ENCODE measurements at places on chromosomes 16 and 17. TPM values are rescaled to one million over a fixed set of nuclear protein-coding genes. Genes with fewer than 3 reads are reported as not detected.

GRCh38 chr17:31609996-31610910, 218.8 kb downstream of the RAB11FIP4 start:
- DNase-seq = no peak

DNA sequence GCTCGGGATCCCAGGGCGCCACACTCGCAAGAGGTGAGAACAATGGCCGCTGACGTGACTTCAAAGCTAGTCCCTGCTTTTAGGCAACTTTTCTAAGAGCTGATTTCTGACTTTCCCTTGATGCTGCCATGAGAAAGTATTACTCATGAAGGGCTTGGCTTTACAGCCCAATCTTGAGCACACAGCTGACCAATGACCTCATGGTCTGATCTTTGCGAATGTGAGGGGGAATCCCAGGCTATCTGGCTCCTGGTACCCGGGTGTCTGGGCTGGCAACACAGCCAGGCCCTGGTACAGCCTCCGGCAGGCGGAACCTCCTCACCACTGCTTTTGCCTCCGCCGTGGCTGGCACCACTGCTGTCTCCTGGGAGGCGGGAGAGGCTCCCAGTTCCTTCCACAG, 17.5 kb downstream of the NDUFAF8 start:
- no peak for DNase-seq

- no peak for DNase-seq
These were observed 684 bp upstream of the RSAD1 start for GRCh38 chr17:50477976-50478375.

DNA sequence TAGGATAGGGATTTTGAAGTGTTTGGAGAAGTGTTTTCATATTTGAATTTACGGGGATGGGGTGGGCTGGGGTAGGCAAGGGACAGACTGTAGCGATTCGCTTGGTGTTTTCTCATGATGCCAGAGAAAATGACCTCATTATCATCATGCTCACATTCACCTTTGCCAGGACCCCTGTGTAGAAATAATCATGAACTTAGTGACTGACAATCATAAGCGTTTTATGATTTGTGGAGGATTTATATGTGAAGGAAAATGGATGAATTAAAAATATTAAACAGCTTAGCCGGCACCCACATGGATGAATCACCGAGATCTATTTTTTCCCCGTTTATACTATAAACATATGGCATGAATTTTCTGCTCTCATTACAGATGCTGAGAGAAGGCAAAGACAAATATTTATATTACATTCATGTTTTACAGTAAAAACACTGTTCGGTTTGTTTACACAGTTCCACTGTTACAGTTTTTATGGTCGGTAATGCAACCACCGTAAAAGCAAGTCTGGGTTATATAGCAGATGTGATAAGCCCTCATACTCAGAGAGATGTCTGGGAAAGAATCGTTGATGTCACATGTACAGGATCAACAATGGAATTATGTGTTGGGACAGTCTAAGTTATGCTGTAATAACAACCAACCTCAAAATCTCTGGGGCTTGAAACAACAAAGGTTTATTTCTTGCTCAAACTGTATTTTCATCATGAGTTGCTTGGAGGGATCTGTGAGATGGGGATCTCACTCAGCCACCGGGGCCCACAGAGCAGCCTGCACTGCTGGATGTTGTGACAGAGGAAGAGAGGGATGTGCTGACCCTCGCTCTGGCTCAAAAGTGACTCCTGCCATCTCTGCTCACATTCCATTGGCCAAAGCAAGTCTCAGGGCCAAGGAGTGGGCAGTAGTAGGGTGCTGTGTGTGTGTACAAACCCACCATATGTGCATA, 85.1 kb downstream of the WWOX start:
- no peak for DNase-seq

DNA sequence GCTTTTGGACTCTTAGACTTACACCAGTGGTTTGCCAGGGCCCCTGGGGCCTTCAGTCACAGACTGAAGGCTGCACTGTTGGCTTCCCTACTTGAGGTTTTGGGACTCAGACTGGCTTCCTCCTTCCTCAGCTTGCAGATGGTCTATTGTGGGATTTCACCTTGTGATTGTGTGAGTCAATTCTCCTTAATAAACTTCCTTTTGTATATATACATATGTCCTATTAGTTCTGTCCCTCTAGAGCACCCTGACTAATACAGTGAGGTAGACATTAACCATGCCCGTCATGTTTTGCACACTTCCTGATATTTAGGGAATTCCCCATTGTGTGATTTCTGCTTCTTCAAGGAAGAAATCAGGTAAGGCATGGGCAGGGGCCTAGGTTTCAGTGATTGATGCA, 147.8 kb upstream of the CA10 start:
- DNase-seq = no peak

GRCh38 chr17:9427465-9428315, 147.9 kb downstream of the STX8 start:
- DNase-seq = peak; percentile 29

GRCh38 chr17:80992948-80993624, 1.4 kb downstream of the CHMP6 start:
- DNase-seq = no peak

DNA sequence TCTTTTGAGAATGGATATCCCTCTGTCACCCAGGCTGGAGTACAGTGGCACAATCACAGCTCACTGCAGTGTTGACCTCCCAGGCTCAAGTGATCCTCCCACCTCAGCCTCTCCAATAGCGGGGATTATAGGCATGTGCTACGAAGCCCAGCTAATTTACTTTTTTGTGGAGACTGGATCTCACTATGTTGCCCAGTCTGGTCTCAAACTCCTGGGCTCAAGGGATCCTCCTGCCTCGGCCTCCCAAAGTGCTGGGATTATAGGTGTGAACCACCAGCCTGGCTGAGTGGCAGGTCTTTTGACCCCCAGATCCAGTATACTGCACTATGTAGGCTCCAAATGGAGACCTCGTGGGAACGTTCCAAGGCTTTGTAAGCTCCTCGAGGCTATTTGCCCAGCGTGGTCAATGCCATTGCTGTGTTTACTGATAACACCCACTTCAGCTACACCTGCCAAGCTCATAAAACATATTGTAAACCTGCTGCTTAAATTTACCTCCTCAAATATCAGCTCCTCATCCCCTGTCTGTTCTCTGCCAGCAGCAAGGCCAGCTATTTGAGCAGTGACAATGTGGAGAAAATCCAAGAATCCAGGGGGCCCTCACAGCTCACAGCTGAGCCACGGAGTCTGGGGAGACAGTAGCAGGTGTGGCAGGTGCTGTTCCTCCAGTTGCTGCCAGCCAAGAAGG, 16.2 kb upstream of the KIFC3 start:
- no peak for DNase-seq

- DNase-seq = no peak
These were observed 385.5 kb downstream of the TMEM114 start for GRCh38 chr16:8204769-8205168.

DNA sequence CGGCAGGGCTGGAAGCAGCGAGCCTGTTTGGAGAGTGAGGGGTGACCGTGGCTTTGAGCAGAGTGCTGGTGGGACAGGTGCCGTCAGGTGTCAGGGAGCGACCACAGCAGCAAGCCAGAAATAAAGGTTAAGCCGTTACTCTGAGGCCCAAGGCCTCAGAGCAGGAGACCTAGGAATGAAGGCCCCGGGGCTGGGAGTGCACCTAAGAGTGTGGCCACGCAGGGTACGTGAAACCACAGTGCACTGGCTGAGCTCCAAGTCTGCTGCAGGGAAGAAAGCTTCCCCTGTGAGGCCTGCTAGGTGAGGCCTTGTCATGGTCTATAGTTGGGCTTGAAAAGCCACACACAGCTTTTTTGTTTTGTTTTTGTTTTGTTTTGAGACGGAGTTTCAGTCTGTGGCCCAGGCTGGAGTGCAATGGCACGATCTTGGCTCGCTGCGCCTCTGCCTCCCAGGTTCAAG, 8.7 kb downstream of the CLUAP1 start:
- no peak for DNase-seq

DNA sequence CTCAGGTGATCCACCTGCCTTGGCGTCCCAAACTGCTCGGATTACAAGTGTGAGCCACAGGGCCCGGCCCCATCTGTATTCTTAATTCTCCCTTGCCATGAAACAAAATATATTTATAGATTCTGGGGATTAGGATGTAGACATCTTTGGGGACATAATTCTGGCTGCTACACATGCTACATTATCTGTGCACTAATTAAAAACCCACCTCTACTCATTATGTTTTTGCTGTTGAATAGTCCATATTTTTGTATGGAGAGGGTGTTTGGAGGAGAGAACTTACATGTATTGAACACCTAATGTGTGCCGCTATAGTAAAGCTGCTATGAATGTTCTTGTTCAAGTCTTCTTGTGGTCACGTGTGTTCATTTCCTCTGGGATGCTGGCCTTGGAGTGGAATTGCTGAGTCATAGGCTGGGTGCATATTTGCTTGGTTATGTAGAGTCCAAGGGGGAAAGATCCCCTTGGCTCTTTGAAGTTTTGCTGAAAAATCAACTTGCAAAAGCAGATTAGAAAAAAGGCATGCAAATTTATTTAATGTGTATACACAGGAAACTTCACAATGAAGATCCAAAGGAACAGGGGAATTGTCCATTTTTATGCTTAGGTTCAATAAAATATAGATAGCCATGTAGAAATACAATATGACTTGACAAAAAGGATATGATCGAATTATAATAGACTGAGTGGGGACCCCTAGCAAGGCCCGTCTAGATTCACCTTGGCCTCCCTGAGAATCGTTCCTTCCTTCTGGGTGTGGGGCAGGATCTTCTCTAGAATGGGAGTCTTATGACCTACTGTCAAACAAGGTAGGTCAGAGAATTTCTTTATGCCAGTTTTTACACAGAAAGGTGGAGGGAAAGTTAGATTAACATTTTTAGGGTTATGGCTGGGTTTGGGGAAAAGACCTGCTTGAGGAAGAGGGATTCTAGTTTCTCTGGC, 42.1 kb upstream of the GPRC5B start:
- no peak for DNase-seq

DNA sequence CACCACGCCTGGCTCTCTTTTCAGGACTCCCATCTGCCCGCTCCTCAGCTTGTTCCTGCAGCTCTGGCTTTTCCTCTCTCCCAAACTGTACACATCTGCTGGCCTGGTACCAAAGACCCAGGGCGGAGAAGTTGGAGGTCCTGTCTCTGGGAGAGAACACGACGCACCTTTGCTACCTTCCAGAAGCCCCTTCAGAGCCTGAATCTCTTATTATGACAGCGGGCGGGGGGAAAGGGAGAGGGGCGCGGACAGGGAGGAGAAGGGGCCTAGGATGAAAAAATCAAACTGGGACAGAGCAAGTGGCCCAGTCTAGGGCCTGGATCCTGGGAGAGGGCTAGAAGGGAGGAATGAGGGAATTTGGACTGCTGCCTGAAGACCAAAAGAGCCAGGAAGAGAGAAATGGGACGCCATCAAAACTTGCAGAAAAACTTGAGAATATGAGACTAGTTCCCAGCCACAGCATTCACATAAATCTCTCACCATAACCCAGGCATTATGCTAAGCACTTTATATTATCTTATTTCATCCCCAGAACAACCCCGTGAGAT, 2.5 kb upstream of the PER1 start:
- no peak for DNase-seq

- peak; percentile 76 for DNase-seq
These were observed 121.3 kb upstream of the GSE1 start for GRCh38 chr16:85491798-85492294.

GRCh38 chr17:56694825-56695224, 101.3 kb downstream of the NOG start:
- no peak for DNase-seq

- DNase-seq = no peak
These were observed 1.6 kb downstream of the PECAM1 start for GRCh38 chr17:64388961-64389565.

- no peak for DNase-seq
These were observed 149.3 kb downstream of the MSI2 start for GRCh38 chr17:57405491-57406072.

DNA sequence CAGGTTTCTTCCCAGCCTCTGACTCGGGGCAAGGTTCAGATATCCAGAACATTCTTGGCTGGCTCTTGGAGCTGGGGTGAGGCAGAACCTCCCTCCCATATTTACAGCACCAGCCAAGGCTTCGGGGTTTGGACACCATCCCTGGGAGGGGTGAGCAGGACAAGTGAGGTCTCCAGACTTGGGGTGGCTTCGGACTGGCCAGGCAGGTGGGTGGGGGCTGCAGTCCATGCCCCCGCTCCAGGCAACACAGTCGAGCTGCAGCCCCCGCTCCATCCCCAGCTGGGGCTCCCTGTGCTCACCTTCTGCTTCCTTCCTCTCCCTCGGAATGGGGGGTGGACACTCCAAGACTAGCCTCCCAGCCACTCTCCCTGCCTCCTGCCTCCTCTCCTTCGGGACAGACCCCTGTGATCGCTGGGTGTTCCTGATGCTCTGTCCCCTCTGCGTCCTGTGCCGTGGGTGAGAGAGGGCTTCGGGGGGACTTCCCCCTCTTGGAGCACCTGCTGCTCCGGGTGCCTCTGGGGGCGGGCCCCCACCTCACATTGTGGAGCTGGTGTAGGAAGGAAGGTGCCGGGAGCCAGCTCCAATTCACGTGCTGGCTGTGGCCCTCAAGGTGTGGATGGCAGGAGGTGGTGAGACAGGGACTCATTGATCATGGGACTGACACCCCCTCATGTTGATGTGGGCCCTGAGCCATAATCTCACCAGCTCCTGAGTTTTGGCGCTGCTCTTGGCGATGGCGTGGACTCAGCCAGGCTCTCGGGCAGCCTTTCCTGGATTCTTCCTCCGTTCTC, 189.2 kb downstream of the SEC14L1 start:
- DNase-seq = no peak

DNA sequence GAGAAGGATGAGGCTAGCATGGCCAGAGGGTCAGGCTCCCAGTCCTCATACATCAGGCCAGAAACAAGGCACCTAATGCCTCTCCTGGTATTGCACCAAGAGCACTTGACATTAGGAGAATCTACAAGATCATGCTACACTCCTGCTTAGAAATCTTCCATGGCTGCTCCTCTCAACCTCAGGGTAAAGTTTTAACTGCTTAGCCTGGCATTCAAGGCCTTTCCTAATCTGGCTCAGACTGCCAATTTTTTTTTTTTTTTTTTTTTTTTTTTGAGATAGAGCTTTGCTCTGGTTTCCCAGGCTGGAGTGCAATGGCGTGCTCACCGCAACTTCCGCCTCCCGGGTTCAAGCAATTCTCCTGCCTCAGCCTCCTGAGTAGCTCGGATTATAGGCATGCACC, 8.2 kb downstream of the PIP4K2B start:
- DNase-seq = no peak

- peak; percentile 89 for DNase-seq
These were observed 63.5 kb upstream of the TEX2 start for GRCh38 chr17:64326420-64327054.

- DNase-seq = no peak
These were observed 85.6 kb downstream of the SPECC1 start for GRCh38 chr17:20094777-20095176.

The SLC6A2 gene
- not detected for total RNA-seq

The GAS2L2 gene
- 0.08 TPM for total RNA-seq

The GNG13 gene
- total RNA-seq = not detected

The TBL3 gene
- 22.6 TPM for total RNA-seq

The NCOR1 gene
- 60.1 TPM for total RNA-seq

The KRTAP4-9 gene
- total RNA-seq = not detected
